ENCODE measurements at places on chromosomes 4 and X.

- no peak for DNase-seq
Observed at GRCh38 chrX:139877710-139878414, 55.0 kb downstream of the ATP11C start.

- DNase-seq = no peak
Observed at GRCh38 chr4:87050596-87050995, 115.8 kb downstream of the AFF1 start.

DNA sequence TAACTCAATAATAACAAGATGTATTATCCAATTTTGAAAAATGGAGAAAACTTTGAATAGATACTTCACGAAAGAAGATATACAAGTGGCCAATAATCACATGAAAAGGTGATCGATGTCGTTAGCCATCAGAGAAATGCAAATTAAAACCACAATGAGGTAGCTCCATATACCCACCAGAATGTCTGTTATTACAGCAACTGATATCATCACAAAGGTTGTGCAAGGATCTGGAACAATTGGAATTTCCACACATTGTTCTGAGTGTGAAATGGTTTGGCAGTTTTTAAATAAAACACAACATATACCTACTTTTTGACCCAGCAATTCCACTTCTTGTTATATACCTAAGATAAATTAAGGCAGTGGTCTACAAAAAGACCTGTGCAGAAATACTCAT is 71.7 kb downstream of the IRS4 start:
- DNase-seq = no peak

GRCh38 chr4:38368613-38369012 is 295.4 kb upstream of the KLF3 start:
- no peak for DNase-seq

DNA sequence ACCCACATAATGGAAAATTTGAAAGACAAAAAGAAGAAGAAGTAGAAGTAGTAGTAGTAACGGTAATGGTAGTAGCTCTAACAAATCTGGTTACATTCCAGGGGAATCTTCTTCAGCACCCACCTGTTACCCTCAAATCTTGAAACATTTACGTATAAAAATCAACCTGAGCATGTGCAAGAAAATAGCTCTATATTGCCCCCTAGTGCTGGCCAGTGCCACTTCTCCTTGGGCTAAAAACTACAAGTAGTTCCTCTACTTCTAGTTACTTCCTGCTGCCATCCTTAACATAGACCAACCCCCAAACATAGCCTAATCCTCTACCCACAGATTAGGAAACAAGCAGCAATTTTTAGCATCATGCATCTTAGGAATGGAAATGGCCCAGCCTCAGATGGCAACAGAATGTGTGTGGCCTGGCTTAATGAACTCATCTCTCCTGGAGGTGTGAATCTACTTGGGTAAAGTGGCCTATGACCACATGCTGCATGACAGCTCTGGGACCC is 3.1 kb downstream of the PDGFC start:
- DNase-seq = peak; percentile 26

DNA sequence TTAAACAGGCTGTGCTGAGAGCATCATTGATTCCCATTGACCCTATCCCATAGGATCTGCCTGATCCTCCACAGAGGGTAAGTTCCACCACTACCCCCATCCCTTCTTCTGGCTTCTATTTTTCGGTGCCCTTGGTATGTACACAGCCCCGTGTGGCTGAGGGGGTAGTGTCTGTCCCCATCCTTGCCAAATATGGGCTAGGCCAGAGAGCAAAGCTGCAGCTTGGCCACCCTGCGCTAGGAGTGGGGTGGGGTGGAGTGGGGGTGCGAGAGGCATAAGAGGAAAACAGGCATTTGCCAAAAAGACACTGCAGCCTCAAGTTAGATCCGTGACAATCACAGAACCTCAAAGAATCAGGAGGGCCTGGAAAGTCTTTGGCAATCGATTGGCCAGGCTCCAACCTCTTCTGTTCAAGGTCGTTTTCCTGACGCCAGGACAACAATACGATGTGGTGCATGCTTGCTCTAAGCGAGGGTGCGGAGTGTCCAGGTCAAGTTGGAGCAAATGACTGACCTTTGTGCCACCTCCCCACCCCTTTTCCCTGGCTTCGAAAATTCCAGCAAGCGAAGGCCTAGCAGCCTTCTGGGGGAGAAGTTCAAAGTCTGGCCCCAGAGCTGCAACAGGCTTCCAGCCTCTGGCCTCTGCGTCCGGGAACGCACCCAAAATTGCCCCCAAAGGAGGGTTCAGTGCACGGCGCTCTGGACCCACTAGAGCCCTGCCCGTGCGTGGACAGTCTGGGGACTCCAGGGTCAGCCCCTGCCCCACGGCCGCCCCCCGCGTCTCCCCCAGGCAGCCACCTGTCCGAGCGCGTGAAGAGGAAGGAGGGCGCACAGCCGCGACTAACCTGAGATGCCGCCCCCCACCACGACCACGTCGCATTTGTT is 598 bp downstream of the MAOB start:
- no peak for DNase-seq

DNA sequence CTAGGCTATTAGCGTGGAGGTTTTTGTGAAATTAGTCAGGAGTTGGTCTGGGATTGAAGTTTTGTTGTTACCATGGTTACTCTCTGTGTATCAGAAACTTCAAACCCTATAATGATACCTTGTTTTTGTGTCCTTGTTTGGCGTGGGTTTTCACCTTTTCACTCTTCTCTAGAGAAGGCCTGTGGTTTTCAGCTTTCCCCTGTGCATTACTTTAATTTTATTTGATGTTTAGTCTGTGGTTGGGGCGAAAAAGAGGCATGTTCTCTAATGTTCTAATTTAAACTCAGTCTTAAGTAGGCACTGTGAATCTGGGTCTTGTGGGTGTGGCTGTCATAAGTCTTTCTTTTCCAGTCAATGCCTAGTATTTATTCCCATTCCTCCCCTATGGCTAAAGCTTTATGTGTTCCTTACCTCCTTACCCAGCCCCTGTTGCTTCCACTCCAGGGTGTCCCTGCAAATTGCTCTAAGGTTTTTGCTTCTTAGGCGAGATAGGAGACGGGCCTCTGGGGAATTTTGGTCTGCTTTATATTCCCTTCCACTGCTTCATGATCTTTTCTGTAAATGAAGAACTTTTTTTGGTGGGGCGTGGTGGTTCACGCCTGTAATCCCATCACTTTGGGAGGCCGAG is 326.3 kb upstream of the ZCCHC13 start:
- DNase-seq = no peak

GRCh38 chrX:132877954-132878536 is 80.4 kb downstream of the HS6ST2 start:
- no peak for DNase-seq

- peak; percentile 12 for DNase-seq
Observed at GRCh38 chr4:145882604-145883003, 56.0 kb downstream of the ZNF827 start.

- no peak for DNase-seq
Observed at GRCh38 chr4:184699941-184700340, 34.0 kb downstream of the CENPU start.

DNA sequence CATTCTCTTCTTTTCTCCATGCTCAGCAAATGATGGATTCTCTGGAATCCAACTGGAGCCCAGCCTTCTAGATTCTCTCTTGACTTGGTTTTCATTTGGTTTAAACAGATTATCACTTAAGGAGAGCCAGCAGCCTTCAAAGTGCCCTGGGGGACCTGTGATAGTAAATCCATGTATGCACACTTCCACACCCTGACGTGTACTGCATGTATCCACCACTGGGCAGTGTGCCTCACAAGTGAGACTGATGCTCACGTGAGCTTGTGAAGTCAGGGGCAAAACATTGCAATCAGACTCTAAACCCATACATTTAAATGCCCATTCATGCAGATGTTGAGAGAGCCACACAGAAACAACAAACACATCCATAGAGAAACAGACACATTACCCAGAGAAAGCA is 28.0 kb upstream of the SETD7 start:
- no peak for DNase-seq

GRCh38 chrX:72304877-72305276 is 837 bp downstream of the CITED1 start:
- DNase-seq = no peak

DNA sequence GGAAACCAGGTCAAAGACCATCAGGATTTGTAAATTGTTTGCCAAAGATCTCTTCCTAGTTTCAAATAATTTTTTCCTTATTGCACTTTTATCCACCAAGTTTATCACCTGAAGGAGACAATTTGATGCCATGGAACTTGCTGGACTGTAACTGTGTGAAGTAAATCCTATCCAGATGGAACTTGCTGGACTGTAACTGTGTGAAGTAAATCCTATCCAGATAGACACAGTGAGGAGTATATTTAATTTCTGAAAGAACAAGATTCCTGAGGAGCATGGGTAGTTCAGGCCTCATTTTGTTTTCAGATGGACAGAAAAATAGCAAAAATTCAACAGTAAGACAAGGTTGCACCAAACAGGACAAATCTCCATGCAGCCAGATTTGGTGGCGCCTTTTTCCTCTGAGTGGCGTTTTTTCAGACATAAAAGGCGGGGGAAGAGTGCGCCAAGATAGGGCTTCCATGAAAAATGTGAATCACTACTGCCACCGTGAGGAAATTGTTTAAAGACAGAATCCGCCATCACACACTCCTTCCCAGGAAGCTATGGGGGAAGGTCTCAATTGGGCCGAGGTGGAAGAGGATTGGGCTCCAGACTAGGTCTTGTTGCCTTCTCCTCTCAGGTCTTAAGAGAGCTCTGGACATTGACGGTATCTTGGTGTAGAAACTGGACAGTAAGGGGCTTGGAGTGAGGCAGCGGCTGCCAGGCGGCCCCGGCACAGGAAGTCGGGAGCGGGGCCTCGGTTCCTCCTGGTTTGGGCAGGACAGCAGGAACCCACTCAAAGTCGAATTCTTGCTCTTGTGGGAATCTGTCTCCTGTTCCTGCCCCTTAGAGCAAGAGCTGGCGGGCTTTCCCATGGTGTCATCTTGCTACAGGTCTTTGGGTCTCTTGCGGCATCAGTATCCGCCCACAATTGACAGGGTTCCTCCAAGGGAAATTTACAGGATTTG is 234.7 kb downstream of the OR13H1 start:
- no peak for DNase-seq

GRCh38 chrX:68717196-68717595 is 69.7 kb downstream of the STARD8 start:
- DNase-seq = no peak

- DNase-seq = no peak
Observed at GRCh38 chr4:54073271-54073880, 9.0 kb upstream of the CHIC2 start.

DNA sequence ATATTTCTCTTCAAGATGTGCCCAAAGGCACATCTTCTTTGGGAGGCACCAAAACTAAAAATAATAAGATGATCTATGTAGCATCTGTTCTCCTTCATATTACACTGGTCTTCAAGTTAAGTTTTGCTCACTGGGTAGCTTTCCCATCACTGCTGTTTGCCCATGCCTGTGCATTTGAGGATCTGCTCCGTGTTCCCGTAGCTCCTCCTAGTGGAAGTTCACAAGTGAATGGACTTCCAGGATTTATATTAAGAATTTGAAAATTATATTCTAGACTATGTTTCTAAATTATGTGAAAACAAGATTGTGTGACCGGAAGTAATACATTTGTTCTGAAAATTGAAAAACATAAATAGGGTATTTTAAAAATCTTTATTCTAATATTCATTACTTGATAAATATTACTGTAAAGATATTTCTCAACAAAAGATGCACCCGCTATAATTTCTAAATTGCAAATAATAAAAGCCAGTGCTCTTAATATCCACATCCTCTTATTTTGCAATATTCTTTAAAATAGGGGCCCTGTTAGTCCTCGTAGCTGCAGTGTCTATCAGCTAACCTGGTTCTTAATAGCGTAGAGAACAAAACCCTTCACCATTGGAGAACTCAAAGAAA is 147.7 kb downstream of the RBM46 start:
- DNase-seq = no peak

GRCh38 chrX:39907964-39908661 is 189.6 kb downstream of the BCOR start:
- DNase-seq = no peak

DNA sequence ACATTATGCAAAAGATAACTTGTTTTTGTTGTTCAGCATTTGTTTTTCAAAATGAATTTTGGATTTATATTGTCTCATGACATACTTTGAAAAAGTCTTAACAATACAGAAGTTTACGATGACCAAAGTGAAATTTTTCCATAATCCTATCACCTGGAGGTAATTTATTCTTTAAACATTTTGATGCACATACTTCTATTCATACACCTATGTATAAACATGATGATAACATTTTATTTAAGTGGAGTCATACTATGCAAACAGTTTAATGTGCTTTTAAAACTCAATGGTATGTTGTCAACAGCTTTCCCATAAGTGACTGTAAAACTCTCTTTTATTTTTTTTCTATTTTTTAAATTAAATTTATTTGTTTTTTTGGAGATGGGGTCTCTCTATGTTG is 65.0 kb downstream of the STAG2 start:
- no peak for DNase-seq

DNA sequence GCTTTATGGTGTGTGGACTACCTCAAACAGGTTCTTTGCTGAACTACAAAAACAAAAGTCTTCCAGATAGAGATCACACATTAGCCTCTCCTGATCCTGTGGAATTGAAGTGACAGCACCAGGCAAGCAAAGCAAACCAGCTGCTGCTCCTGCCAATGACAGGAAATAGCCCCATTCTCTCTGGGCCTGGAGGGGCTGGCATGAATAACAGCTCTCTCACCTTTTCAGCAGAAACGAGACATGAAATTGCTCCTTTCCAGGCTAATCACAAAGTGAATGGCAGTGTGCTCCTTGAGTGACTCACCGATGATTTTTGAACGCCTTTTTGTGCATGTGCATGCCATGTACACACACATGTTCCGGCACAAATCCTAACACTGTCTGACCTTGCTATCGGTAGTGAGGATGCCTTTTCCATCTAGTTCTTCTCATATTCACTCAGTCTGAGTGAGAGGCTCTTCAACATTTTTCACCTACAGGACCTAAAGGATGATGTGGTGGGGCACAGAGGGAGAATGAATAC is 24.4 kb downstream of the MFAP3L start:
- DNase-seq = no peak

DNA sequence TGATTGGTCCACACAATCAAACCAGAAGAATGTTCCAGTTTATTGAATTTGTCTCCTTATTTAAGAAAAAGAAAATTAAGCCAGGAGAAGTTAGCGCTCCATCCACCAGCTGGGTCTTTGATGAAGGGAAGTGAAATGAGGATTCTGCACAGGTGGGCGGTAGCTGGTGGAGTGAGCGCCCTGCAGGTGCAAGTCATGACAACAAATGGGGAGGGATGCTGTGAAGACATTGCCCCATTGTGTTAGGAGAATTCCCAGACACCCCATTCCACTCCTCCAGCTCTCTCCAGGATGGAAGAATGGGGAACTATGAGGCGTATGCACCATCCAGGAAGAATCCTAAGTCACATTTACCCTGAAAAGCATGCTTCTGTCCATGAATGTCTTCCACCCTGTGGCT is 22.9 kb downstream of the PLRG1 start:
- no peak for DNase-seq

Measured in frontal cortex (tissue), 4 donors.